NCI-H2029 (cell line): ENCODE measurements at places on chromosomes 2 and 18.

DNA sequence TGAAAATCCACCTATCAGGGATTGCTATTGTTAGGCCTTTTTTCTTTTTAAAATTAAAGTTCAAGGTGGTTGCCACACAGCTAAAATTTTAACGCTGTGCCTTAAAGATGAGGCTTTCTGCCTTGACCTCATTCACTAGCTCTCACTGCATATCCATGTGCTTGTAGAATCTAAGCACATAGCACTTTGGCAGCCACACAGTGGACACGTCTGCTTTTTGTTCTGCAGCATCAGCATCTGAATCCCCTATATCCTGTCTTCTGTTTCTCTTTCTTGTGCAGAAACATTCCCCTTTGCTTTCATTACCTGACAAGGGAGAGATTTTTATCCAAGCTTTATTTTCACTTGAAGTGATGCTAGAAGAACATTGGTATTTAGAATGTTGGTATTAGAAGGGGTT is 38.1 kb downstream of the RALB start:
- DNase-seq, result no peak

- DNase-seq, result no peak
Observed at GRCh38 chr2:42196070-42196402, 26.9 kb downstream of the EML4 start.

DNA sequence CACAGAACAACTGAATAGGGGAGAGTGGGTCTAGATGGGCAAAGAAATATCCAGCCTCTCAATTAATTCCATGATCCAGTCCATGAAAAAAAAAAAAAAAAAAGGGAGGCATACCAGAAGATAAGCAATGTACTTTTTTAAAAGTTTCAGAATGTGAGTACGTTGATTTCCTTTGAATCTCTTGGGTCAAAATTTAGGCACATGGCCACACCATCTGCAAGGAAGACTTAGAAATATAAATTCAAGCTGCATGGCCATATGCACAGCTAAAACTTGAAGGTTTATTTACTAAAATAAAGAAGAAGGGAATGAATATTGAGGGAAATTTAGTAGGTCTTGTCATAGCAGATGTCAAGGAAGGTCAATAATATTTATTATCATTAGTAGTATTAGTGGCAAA is 286.5 kb upstream of the CDH7 start:
- DNase-seq, result no peak

- DNase-seq, result no peak
Observed at GRCh38 chr2:221410487-221410886, 161.6 kb downstream of the EPHA4 start.

GRCh38 chr2:1378456-1379150 is 34.7 kb upstream of the TPO start:
- DNase-seq, result no peak

GRCh38 chr18:37383036-37383785 is 182.4 kb downstream of the CELF4 start:
- no peak for DNase-seq
